ENCODE measurements at places on chromosomes 12 and 14. TPM values are rescaled to one million over a fixed set of nuclear protein-coding genes. Genes with fewer than 3 reads are reported as not detected.

- H3K27me3 ChIP-seq: no peaks in the 10 kb centered on the region
- H3K4me3 ChIP-seq: no peak overlapping the region
- H3K36me3 ChIP-seq: no peaks in the 10 kb centered on the region
- H3K27ac ChIP-seq: no peak overlapping the region
- H3K4me1 ChIP-seq: no peaks in the 10 kb centered on the region
These were observed 97.2 kb upstream of the SLC35F4 start for GRCh38 chr14:57963071-57963470.

- no peak overlapping the region for H3K4me3 ChIP-seq
- H3K36me3 ChIP-seq: no peaks in the 10 kb centered on the region
- no peak for DNase-seq
- peaks cover 20% of the 10 kb centered on the region for H3K4me1 ChIP-seq
These were observed 8.8 kb downstream of the SUSD6 start for GRCh38 chr14:69620211-69620611.

GRCh38 chr14:91935586-91935985 lies 11.9 kb downstream of the FBLN5 start:
- no peak for DNase-seq
- no peaks in the 10 kb centered on the region for H3K36me3 ChIP-seq
- H3K4me3 ChIP-seq: no peak overlapping the region
- no peaks in the 10 kb centered on the region for H3K27me3 ChIP-seq

DNA sequence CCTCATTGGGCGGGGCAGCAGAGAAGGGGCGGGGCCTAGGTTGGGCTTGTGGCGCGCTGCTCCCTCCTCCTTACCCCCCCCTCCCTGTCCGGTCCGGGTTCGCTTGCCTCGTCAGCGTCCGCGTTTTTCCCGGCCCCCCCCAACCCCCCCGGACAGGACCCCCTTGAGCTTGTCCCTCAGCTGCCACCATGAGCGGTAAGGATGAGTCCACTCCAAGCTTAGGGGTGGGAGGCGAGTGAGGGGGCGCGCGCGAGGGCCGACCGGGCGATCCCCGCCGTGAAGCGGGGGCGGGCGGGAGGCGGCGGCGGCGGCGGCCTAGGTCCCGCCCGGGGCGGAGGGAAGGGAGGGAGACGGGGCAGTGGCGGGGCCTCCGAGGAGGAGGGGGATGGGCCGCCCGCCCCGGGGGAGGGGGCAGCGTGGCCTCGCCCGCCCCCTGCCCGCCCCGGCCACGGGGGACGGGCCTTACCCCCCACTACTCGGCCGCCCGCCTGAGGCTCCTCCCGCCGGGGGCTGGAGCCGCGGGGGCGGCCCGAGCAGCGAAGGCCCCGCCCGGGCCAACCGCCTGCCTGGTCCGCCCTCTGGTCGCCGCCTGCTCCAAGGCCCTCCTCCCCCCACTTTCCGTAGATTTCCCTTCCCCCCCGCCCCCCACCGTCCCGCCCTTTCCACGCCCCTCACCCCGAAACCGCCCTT lies at the start of gene SP1:
Gene SP1, plus strand, starts transcription at position 73 of the 690 bp plus-strand sequence. Its CDS starts 116 bp downstream, at position 189.
- H3K36me3 ChIP-seq: peaks cover 6% of the 10 kb centered on the region
- peak within 1 kb of the TSS; percentile 55 for H3K4me3 ChIP-seq
- H3K27ac ChIP-seq: peak within 1 kb of the TSS; percentile 76
- DNase-seq: peak; percentile 88
- no peaks in the 10 kb centered on the region for H3K27me3 ChIP-seq

DNA sequence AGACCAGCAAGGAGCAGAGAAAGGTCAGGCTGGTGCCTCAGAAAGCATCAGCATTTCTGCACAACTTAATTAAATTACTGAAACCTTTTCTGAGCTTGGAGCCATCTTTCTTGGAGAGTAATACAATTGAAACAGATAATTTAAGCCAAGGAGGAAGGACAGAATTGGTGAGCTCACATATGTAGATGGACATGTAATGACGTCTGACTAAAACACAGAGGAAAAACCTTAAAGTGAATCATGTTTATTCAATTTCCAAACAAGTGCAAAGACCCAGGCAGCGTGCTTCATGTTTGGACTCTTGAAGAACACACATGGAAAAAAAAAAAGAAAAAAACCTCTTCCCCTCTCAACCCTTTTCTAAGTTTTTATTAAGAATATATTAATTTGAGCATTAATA lies 19.0 kb downstream of the SUSD6 start:
- no peaks in the 10 kb centered on the region for H3K27me3 ChIP-seq
- H3K36me3 ChIP-seq: no peaks in the 10 kb centered on the region
- H3K4me3 ChIP-seq: no peak overlapping the region
- H3K4me1 ChIP-seq: peaks cover 28% of the 10 kb centered on the region
- DNase-seq: no peak

Gene STXBP6
- not detected for total RNA-seq

DNA sequence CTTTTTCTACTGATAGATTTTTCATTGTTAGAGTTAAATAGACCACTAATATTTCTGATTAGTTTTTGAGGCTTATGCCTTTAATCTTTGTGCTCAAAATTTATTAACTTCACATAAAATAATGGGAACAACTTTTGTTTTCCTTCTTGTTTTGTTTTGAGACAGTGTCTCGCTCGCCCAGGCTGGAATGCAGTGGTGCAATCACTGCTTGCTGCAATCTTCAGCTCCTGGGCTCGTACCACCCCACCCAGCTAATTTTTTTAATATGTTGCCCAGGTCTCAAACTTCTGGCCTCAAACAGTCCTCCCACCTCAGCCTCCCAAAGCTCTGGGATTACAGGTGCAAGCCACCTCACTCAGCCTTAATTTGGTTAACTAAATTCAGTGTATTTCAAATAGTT lies 16.8 kb downstream of the SCFD1 start:
- H3K4me3 ChIP-seq: no peak overlapping the region
- no peak overlapping the region for H3K27ac ChIP-seq
- no peaks in the 10 kb centered on the region for H3K27me3 ChIP-seq
- no peaks in the 10 kb centered on the region for H3K4me1 ChIP-seq

Gene MGST1
- 170 TPM for total RNA-seq

- no peak overlapping the region for H3K4me3 ChIP-seq
- no peak overlapping the region for H3K27ac ChIP-seq
- H3K36me3 ChIP-seq: no peaks in the 10 kb centered on the region
These were observed 3.7 kb upstream of the DENND5B start for GRCh38 chr12:31594681-31595080.

Gene SLC35F4
- total RNA-seq: not detected

DNA sequence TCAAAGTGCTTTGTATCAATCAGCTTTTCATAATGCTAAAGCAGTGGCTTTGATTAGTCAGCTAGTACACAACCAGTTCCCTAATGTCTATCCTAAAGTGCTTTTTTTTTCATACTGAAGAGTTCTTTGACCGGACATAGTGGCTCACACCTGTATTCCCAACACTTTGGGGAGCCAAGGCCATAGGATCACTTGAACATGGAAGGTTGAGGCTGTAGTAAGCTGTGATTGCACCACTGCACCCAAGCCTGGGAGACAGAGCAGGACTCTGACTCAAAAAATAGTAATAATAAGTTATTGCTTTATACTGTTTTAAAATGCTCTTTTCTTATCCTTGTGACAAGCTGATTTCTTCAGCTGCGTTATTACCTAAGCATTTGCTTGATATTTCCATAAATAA lies 154.6 kb upstream of the AEBP2 start:
- no peak overlapping the region for H3K27ac ChIP-seq
- peaks cover 2% of the 10 kb centered on the region for H3K36me3 ChIP-seq
- no peak for DNase-seq
- H3K4me3 ChIP-seq: no peak overlapping the region

DNA sequence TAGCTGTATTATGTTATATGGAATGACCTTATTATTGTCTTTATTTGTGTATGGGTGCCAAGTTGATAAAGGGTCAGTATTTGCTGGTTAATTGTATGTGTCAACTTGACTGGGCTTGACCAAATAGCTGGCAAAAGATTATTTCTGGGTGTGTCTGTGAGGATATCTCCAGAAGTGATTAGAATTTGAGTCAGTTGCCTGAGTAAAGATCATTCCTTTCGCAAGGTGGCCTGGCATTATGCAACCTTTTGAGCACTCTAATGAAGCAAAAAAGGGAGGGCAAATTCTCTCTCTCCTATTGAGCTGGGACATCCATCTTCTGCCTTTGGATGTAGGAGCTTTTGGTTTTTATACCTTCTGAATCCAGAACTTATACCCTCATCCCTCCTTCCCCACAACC lies 82.2 kb downstream of the ATXN7L3B start:
- H3K27me3 ChIP-seq: no peaks in the 10 kb centered on the region
- no peaks in the 10 kb centered on the region for H3K36me3 ChIP-seq
- no peak overlapping the region for H3K27ac ChIP-seq
- no peaks in the 10 kb centered on the region for H3K4me1 ChIP-seq

DNA sequence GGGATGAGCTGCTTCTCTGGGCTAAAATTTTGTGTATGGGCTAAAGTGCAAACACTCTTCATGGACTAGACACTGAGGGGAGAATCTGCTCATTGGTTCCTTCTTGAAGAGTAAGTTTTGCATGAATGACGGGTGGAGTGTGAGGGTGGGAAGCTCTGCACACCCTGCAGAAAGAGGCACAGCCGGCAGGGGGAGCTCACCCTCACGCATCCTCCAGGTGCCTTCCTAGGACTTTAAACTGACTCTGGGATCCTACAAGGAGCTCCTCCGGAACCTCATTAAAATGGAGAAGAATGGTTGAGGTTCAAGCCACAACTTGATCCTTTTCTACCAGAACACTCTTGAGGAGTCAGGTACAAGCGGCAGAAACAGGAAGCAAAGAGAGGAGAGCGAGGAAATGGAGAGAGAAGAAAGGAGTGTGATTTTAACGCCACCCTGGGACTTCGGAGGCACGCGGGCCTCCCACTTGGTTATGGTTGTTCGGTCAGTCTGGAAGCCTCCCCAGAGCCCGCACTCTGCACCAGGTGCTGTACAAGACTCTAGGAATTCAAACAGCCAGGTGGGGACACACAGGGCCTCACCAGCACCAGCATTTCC lies 87.5 kb downstream of the SETD3 start:
- DNase-seq: peak; percentile 13
- H3K27me3 ChIP-seq: no peaks in the 10 kb centered on the region
- H3K27ac ChIP-seq: no peak overlapping the region
- no peak overlapping the region for H3K4me3 ChIP-seq
- H3K36me3 ChIP-seq: peaks cover under 1% of the 10 kb centered on the region

- no peaks in the 10 kb centered on the region for H3K36me3 ChIP-seq
- H3K4me1 ChIP-seq: no peaks in the 10 kb centered on the region
- no peak overlapping the region for H3K4me3 ChIP-seq
- no peak overlapping the region for H3K27ac ChIP-seq
- no peak for DNase-seq
These were observed 252.8 kb downstream of the TMEM117 start for GRCh38 chr12:44088647-44089046.

- H3K27ac ChIP-seq: no peak overlapping the region
- peaks cover 37% of the 10 kb centered on the region for H3K27me3 ChIP-seq
- DNase-seq: peak; percentile 44
- H3K4me1 ChIP-seq: peaks cover 2% of the 10 kb centered on the region
These were observed 16.0 kb upstream of the KRT86 start for GRCh38 chr12:52258335-52258901.

Gene ACRBP
- total RNA-seq: 1.3 TPM

- no peaks in the 10 kb centered on the region for H3K27me3 ChIP-seq
- peak overlapping the region; percentile 34 for H3K4me3 ChIP-seq
- DNase-seq: peak; percentile 71
These were observed 80.7 kb downstream of the KDM2B start for GRCh38 chr12:121499929-121500793.

Gene SCARB1
- 125 TPM for total RNA-seq

- H3K4me3 ChIP-seq: no peak overlapping the region
- DNase-seq: no peak
- H3K27me3 ChIP-seq: no peaks in the 10 kb centered on the region
- H3K4me1 ChIP-seq: peaks cover 6% of the 10 kb centered on the region
These were observed 60.6 kb downstream of the SPRING1 start for GRCh38 chr12:116677202-116677661.

Gene NOS1
- not detected for total RNA-seq

DNA sequence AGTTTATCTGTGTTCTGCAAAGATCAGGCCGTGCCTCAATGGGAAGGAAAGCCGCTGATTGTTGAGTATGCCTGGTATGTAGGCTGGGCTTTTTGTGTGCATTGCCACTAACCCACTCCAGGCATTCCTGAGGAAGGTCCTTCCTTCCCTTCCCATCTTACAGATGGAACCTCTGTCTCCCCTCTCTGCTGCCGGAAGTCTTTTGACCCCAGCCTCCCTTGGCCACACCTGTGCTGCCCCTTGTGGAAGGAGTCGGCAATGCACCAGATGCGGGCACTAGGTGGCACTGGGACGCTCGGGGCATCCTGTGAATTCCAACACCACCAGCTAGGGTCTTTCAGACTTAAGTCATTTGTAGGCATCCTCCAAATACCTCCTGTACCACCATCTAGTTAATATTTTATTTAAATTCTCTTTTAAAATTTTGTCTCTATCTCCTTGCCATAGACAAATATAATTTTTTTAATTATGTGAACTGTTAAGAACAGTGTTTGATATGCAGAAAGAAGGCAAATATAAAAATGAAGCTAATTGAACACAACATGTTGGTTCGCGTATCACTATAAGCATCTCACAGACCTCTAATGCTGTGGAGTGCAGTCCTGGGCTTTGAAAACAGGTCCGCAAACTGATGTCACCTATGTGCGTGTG lies 99.6 kb downstream of the RIN3 start:
- H3K4me3 ChIP-seq: no peak overlapping the region
- no peak overlapping the region for H3K27ac ChIP-seq
- no peaks in the 10 kb centered on the region for H3K36me3 ChIP-seq
- no peak for DNase-seq
- peaks cover 6% of the 10 kb centered on the region for H3K4me1 ChIP-seq

DNA sequence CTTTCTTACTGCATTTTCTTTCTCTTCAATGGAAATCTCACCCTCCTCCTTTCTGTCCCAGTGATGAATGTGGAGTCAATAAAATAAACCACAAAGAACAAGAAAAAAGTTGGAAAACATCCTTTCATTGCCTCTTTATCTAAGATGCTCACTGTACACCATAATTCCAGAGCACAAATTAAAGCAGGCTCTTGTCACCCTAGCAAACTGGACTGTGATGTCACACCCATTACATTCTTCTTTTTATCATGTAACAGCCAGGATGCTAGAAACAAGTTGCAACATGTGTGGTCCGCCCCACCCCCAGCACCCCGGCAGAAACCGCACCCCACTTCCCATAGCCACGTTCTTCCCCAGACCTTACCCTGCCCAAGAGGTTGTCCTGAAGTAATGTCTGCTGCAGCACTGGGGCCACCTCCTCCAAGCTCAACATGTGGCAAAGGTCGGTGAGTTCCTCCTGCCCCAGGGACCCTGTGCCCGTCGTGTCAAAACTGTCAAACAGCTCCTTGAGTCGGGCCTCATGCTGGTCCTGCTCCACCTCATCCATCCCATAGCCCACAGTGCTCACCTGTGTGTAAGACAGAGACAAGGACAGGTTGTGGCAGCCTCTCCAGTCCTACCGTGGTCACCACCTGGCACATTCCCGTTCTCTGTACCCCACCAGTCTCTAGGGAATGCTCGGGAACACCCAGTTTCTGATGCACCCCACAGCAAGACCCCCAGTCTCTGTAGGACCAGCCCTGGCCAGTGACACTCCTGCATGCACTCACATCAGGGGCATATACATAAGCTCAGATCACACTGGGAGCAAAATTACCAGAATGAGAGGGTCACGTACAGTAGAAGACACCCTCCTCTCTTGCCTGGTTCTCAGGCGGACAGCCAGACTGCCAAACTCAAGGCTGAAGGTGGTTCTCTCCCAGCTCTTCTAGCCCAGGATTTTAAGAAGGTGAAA lies 9.2 kb downstream of the NIN start:
- no peaks in the 10 kb centered on the region for H3K36me3 ChIP-seq
- H3K27ac ChIP-seq: no peak overlapping the region
- H3K4me3 ChIP-seq: no peak overlapping the region
- H3K27me3 ChIP-seq: no peaks in the 10 kb centered on the region
- peaks cover 4% of the 10 kb centered on the region for H3K4me1 ChIP-seq
- no peak for DNase-seq
